Heart right ventricle (tissue), 16 donors: ENCODE measurements at places on chromosomes 7 and 10. TPM values are rescaled to one million over a fixed set of nuclear protein-coding genes. Genes with fewer than 3 reads are reported as not detected.

The IDE gene
- polyA plus RNA-seq = 11.0 TPM

The HGF gene
- 1.2 TPM for polyA plus RNA-seq

The LOXL4 gene
- 1.7 TPM for polyA plus RNA-seq

The LIPF gene
- 0.65 TPM for polyA plus RNA-seq

The IGF2BP3 gene
- polyA plus RNA-seq = not detected

The CEP55 gene
- polyA plus RNA-seq = 0.20 TPM

The C10orf95 gene
- not detected for polyA plus RNA-seq

The FKBP6 gene
- not detected for polyA plus RNA-seq

The FAM20C gene
- 12.7 TPM for polyA plus RNA-seq

The HPSE2 gene
- 0.04 TPM for polyA plus RNA-seq

The DDC gene
- polyA plus RNA-seq = not detected

The ABCA13 gene
- not detected for polyA plus RNA-seq

The CDK14 gene
- 3.9 TPM for polyA plus RNA-seq

The C1QL3 gene
- 0.03 TPM for polyA plus RNA-seq

The GPNMB gene
- polyA plus RNA-seq = 200 TPM

The TMEM26 gene
- polyA plus RNA-seq = 0.88 TPM

The ITPRIP gene
- 41.6 TPM for polyA plus RNA-seq

The NKX2-3 gene
- not detected for polyA plus RNA-seq

The MRLN gene
- not detected for polyA plus RNA-seq

The SCART1 gene
- 0.66 TPM for polyA plus RNA-seq

The THSD7A gene
- polyA plus RNA-seq = 0.49 TPM

The SHOC2 gene
- polyA plus RNA-seq = 22.4 TPM

The EGFR gene
- polyA plus RNA-seq = 4.2 TPM

The RAB19 gene
- not detected for polyA plus RNA-seq

The MPLKIP gene
- polyA plus RNA-seq = 21.7 TPM

The FAM221A gene
- polyA plus RNA-seq = 6.8 TPM

The CPN1 gene
- not detected for polyA plus RNA-seq

The SEMA3A gene
- 0.19 TPM for polyA plus RNA-seq

The CYP2E1 gene
- 0.49 TPM for polyA plus RNA-seq

The GARIN1A gene
- 13.7 TPM for polyA plus RNA-seq
